SJSA1 (cell line): ENCODE measurements at places on chromosomes 3 and 15. TPM values are rescaled to one million over a fixed set of nuclear protein-coding genes. Genes with fewer than 3 reads are reported as not detected.
A peak's percentile ranks its signal among the peaks of the same experiment; 100 is the strongest.

DNA sequence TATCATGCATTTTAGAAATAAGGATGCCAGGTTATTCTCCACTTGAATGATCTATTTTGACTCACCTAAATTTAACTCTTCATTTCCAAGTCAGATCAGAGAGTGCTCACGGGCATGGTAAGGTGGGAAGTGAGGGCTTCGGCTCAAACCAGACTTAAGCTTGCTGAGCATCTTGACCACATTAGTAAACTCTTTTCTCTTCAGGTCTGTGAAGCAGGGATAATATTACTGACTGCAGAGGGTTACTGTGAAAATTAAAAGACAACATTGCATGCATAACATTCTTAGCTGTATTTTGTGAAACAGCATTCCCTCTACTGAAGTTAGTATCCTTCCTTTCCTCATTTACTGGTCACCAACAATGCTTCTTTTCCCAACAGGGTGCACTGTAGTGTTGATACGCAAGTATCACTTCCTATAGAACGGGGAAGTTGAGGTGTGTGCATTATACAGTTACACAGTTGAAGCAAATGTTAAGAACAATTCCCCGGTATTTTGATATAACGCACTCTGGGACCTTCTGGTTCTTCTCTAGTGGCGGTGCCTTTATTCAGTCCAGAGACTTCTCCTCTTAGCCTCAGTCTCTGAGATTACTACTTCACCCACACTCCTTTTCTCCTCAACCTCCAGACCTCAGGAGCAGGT is 74.1 kb upstream of the MNS1 start:
- no peak overlapping the region for H3K27ac ChIP-seq
- H3K4me3 ChIP-seq, result no peak overlapping the region
- no peak for DNase-seq
- H3K27me3 ChIP-seq, result no peaks in the 10 kb centered on the region

DNA sequence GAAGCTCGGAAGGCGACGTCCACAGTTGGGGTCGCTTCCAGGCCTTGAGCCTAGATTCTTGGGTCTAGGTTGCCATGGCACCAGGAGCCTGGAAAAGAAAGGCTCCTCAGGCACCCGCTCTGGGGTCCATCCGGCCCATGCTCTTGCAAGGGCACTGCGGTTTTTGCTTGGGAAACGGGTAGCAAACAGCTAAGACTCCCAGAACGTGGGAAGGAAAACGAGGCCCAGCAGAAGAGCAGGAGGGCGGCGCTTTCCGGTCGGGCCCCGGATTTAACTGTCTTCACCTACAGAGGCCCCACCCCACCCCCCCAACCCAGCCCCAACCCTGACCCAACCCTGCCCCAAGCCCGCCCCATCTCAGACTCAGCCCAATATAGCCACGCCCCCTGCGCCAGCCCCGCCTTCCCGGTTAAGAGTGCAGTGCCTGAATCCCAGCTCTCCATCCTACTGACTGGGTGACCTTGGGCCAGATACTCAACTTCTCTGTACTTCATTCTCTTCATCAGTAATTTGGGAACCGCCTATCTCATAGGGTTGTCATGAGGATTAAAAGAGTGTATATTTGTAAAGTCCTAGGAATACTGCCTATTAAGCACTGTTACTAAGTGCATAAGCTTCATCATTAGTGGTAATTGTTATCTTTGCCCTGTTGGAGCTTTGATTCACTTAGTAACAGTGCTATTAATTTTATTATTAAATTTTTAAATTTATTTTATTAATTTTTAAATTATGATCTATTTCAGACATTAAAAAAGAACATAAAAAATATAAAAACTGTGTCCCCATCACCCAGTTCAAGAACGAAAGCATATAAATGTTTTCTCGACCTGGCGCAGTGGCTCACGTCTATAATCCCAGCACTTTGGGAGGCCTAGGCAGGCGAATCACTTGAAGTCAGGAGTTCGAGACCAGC is 28.4 kb upstream of the SMAD6 start:
- no peak overlapping the region for H3K4me3 ChIP-seq
- H3K36me3 ChIP-seq, result no peaks in the 10 kb centered on the region
- no peak overlapping the region for H3K27ac ChIP-seq
- no peaks in the 10 kb centered on the region for H3K27me3 ChIP-seq
- DNase-seq, result no peak

- H3K4me3 ChIP-seq, result no peak overlapping the region
- H3K36me3 ChIP-seq, result no peaks in the 10 kb centered on the region
- no peaks in the 10 kb centered on the region for H3K4me1 ChIP-seq
- no peak for DNase-seq
- H3K27me3 ChIP-seq, result no peaks in the 10 kb centered on the region
Measured at GRCh38 chr15:46059921-46060594, 425.2 kb downstream of the SQOR start.

- DNase-seq, result no peak
- H3K36me3 ChIP-seq, result peaks cover 13% of the 10 kb centered on the region
- H3K4me3 ChIP-seq, result peak overlapping the region; percentile 99
Measured at GRCh38 chr15:84983711-84984110, 2.1 kb downstream of the PDE8A start.

DNA sequence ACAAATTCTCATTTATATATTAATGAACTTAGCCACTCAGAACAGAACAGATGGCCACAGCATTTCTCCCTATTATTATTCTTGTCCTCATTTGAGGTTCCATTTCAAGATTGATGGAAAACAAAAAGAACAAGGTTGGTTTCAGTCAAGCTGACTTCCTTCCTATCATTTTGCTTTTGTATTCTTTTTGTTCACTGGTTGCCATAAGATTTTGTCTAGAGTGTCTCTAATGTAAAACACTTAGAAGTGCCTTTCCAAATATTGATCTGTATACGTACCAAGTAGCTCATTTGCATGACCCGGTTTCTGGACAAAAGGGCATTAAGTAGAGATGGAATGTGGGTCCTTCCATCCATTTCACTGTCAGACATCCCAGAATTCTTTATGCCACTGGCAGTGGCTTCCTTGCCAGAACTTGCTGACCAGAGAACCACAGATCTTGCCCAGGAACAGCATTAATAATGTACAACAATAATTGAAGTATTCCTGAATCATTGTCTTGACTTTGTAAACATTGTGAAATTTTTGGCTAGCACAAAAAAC is 63.8 kb downstream of the PEX5L start:
- H3K27me3 ChIP-seq, result no peaks in the 10 kb centered on the region
- DNase-seq, result no peak
- no peak overlapping the region for H3K27ac ChIP-seq
- no peaks in the 10 kb centered on the region for H3K4me1 ChIP-seq
- H3K36me3 ChIP-seq, result no peaks in the 10 kb centered on the region

DNA sequence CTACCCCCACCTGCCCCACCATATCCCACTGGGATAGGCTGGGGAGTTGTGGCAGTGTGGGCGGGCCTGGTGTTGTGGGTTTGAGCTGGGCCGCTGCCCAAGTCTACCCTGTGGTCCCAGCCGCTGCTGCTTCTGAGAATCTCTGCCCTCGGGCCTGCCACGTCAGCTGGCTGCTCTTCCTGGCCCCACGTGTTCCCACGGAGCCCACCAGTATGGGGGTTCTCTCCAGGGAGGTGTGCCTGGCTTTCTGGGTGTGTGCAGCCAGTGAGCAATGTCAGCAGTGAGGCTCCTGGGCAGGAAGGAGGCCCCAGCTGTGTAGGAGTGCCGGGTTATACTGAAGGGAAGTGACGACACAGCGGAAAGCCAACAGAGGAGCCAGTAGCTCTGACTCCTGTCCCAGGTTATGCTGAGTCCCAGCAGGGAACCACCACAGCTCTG is 10.5 kb downstream of the GNAI2 start:
- H3K27ac ChIP-seq, result peak overlapping the region; percentile 71
- H3K27me3 ChIP-seq, result no peaks in the 10 kb centered on the region
- DNase-seq, result peak; percentile 85
- peaks cover 71% of the 10 kb centered on the region for H3K4me1 ChIP-seq
- no peak overlapping the region for H3K4me3 ChIP-seq

DNA sequence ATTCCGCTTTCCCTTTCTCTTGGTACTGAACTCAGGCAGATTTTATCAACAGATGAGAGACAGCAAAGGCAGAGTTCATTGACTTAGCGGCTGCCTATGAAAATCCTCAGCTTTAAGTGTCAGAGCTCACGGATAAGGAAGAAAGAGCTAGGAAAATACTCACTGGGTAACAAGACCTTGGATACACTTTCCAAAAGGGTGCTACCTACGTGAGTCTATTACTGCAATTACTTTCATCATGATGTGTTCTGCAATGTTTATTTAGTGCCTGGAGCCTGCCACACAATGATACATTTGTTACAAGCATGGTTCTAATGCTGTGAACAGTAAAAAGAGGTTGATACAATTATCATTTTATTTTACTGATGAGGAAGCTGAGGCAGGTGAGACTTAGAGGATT is 177.5 kb downstream of the GRM7 start:
- DNase-seq, result no peak
- H3K27ac ChIP-seq, result no peak overlapping the region
- H3K27me3 ChIP-seq, result no peaks in the 10 kb centered on the region
- H3K36me3 ChIP-seq, result no peaks in the 10 kb centered on the region

BFSP2 gene
- not detected in 2 replicates for total RNA-seq

A4GNT gene
- not detected in 2 replicates for total RNA-seq

MESP1 gene
- 0.26 TPM in 1 of 2 replicates, not detected in the other for total RNA-seq

TXNRD3 gene
- total RNA-seq, result 6.0 and 7.4 TPM in 2 replicates

TNIK gene
- total RNA-seq, result 0.16 and 0.47 TPM in 2 replicates

LRRFIP2 gene
- total RNA-seq, result 60.6 and 67.5 TPM in 2 replicates

MB21D2 gene
- total RNA-seq, result 18.0 and 22.5 TPM in 2 replicates

PLSCR5 gene
- not detected in 2 replicates for total RNA-seq

IL12A gene
- 0.09 and 5.5 TPM in 2 replicates for total RNA-seq

CNTN4 gene
- total RNA-seq, result not detected in 2 replicates

GOLGA8M gene
- 1.6 and 3.5 TPM in 2 replicates for total RNA-seq

FEZF2 gene
- not detected in 2 replicates for total RNA-seq

TMOD3 gene
- 41.1 and 71.4 TPM in 2 replicates for total RNA-seq

CCR1 gene
- total RNA-seq, result 0.87 and 1.3 TPM in 2 replicates

CACNA2D2 gene
- not detected in 2 replicates for total RNA-seq

CEMIP gene
- total RNA-seq, result 0.03 TPM in 1 of 2 replicates, not detected in the other

CELF6 gene
- 0.08 TPM in 1 of 2 replicates, not detected in the other for total RNA-seq
